ELF-1 (cell line): ENCODE measurements at places on chromosomes 11 and 22.
A peak's percentile ranks its signal among the peaks of the same experiment; 100 is the strongest.

DNA sequence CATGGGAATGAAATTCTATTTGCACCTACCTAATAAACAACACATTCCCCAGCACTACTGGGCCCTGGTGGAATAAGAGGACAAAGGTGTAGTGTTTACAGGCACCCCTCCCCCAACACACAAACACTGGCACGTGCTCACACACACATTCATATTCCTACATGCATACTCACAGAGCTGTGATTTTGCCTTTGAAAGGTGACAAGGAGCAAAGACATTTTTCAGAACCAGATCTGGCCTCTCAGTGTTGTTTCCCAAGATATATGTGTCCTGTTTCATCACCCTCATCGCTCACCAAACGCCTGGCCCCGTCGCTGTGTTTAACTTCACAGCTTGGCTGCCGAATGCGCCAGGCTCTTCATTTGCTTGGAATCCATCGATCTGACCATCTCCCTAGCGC is 292.6 kb downstream of the NTM start:
- no peak for DNase-seq

GRCh38 chr11:115764176-115764575 is 260.0 kb upstream of the CADM1 start:
- DNase-seq = no peak

DNA sequence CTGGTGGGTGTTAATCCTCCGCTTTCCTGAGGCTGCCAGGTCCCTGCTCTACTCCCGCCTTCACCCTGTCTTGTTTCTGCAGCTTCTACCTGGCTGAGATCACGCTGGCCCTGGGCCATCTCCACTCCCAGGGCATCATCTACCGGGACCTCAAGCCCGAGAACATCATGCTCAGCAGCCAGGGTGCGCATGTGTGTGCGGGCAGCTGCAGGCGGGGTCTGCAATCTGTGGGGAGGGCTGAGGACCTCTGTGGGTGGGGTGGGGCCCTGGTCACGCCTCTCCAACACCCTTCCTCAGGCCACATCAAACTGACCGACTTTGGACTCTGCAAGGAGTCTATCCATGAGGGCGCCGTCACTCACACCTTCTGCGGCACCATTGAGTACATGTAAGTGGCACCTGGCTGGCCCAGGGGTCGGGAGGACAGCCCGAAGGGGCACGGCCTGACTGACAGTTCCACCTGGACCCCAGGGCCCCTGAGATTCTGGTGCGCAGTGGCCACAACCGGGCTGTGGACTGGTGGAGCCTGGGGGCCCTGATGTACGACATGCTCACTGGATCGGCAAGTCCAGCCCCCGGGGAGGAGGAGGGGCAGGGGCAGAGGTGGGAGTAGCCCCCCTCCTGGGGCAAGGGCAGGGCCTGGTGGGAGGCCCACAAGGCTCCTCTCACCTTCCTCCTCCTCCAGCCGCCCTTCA is 4.5 kb downstream of the RPS6KB2 start:
- no peak for DNase-seq

GRCh38 chr11:86798988-86799387 is 1.4 kb upstream of the PRSS23 start:
- no peak for DNase-seq

DNA sequence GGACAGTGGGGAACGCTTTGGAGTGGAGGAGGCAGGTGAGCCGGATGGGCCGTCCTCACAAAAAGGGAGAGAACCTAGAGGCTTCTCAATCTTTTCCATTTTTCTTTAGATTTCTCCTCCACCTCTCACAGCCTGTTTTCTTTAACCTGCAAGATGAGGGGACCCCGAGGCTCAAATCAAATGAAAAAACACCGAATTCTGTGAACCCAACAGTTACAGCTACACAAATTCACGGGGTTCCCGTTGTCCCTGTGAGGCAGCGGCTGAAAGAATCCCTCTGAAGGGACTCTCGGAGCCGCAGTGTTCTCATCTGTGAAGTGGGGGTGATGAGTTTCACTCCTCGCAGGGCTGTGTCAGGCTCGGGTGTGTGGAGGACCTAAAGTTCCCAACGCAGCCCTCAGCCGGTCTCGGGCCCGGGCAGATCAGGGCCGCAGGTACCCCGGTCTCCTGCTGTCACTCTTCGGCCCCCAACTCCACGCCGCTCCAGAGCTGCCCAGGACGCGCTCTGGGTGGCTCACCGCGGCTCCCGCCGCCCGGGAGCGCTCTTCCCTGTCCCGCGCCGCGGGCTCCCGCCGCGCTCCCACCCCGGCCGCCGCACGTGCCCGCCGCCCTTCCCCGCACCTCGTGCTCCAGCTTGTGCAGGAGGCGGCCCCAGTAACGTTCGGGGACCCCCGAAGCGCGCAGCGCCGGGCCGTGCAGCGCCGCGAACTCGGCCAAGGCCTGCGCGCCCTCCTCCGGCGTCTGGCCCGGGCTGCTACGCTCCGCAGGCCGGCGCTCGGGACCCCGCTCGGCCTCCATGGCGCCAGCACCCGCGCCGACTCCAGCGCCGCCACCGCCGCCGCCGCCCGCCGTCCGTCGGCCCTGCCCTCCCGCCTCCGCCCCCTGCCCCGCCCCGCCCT is at the start of gene TTLL12:
TSS of gene TTLL12 (minus strand) at position 863 of the 899 bp plus-strand sequence. CDS start at position 798, 65 bp downstream.
- DNase-seq = peak; percentile 55

GRCh38 chr11:7691759-7692350 is 14.4 kb downstream of the OVCH2 start:
- no peak for DNase-seq

- DNase-seq = no peak
These were observed 997.8 kb upstream of the CHORDC1 start for GRCh38 chr11:91220476-91221202.

- no peak for DNase-seq
These were observed 847.4 kb downstream of the NTM start for GRCh38 chr11:132217856-132218255.

DNA sequence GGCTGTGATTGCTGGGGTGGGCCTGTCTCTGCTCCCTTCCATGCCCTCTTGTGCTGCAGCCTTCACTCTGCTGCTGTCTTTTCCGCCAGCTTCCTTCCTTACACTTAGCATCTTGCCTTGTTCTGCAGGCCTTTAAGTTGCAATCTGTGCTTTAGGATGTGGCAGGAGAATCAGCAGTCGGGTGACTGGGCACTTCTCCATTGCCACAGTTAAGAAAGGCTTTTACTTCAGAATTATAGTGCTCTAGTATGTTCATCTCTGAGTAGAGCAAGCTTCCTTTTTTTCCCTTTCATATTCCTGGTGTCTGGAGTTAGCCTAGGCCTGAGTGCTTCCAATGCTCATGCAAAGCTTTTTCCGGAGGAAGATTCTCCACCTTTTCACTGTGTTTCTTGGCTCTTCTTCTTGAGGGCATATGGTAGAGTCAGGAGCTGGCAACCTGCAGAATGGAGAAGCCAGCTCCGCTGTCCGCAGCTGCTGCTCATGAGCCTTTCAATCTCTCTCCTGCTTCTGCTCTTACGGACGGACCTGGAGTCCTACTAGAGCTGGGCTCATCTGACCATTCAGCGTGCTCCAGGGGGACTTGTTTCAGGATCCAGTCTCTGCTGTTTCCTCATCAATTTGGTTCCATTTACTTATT is 20.2 kb downstream of the PPP6R2 start:
- DNase-seq = no peak
